Colonic mucosa (tissue), 4 donors: ENCODE measurements at places on chromosomes 12 and 14.

DNA sequence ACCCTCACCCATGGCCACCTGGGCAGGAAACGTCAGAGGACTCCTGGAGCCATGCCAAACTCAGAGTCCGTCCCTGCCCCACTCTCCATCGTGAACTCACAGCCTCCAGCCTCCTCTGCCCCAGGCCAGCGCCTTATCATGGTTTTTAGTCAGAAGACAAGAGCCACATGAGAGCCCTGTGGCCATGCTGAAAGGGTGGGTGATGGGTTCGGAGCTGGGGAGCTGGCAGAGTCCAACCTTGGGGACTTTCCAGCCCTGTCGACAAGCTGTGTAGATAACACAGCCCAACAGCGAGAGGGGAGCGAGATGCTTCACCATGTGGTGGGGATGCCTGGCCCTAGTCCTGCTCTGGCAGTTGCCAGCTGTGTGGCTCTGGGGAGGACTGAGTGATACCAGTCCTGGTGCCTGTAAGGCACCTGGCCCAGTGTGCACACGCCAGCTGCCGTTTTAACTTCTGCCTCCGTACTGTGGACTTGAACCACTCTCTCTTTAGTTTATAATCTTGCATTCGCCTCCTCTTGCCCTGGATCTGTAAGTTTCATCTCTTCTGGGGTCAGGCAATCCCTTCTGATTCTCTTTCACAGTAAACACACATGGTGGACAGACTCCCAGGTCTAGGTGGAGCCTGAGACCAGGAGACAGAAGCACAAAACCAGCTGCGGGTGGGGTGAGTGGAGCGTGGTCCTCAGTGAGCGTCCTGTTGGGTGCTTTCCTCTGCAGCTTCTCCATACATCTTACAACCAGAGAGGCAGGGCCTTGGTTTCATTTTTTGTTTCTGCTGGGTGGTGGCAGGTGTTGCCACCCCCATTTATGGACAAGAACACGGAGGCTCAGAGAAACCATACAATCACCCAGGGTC lies 55.3 kb downstream of the RIN3 start:
- no peaks in the 10 kb centered on the region for H3K36me3 ChIP-seq
- H3K4me3 ChIP-seq: no peak overlapping the region
- H3K27ac ChIP-seq: peak overlapping the region; percentile 6
- DNase-seq: no peak

GRCh38 chr14:95150910-95151309 lies 6.4 kb downstream of the DICER1 start:
- H3K27ac ChIP-seq: no peak overlapping the region
- H3K4me3 ChIP-seq: no peak overlapping the region
- peaks cover 5% of the 10 kb centered on the region for H3K4me1 ChIP-seq

GRCh38 chr12:34399631-34400410 lies 377.5 kb downstream of the ALG10 start:
- peak; percentile 9 for DNase-seq
- H3K4me1 ChIP-seq: no peaks in the 10 kb centered on the region
- no peak overlapping the region for H3K4me3 ChIP-seq
- no peaks in the 10 kb centered on the region for H3K36me3 ChIP-seq
- H3K27me3 ChIP-seq: no peaks in the 10 kb centered on the region

GRCh38 chr14:102056694-102057442 lies 30.0 kb downstream of the HSP90AA1 start:
- H3K4me3 ChIP-seq: no peak overlapping the region
- H3K4me1 ChIP-seq: no peaks in the 10 kb centered on the region

- no peak overlapping the region for H3K27ac ChIP-seq
- no peak for DNase-seq
- no peaks in the 10 kb centered on the region for H3K4me1 ChIP-seq
- no peaks in the 10 kb centered on the region for H3K27me3 ChIP-seq
- H3K4me3 ChIP-seq: no peak overlapping the region
- no peaks in the 10 kb centered on the region for H3K36me3 ChIP-seq
These were observed 11.8 kb upstream of the PAPLN start for GRCh38 chr14:73225496-73225895.

- no peaks in the 10 kb centered on the region for H3K36me3 ChIP-seq
- no peak for DNase-seq
These were observed 211.3 kb downstream of the AACS start for GRCh38 chr12:125276567-125276966.

DNA sequence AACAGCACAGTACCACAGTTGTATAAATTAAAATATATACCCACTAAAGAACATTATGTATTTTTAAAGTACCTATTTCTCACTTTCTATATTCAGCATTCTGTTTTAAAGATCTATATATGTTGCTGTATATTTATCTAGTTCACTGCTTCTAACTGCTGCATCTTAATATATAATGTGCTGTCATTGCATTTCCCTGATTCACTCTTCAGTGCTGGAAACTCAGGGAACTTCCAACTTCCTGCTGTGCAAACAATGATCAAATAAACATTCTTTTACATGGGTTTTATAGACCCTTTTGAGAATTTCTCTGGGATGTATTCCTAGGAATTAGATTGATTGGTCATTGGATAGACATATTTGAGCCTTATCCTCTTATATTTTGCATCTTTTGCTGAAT lies 379.1 kb downstream of the APAF1 start:
- no peaks in the 10 kb centered on the region for H3K27me3 ChIP-seq
- no peaks in the 10 kb centered on the region for H3K4me1 ChIP-seq
- H3K27ac ChIP-seq: no peak overlapping the region
- no peaks in the 10 kb centered on the region for H3K36me3 ChIP-seq

GRCh38 chr12:24139035-24139434 lies 189.6 kb upstream of the SOX5 start:
- no peak overlapping the region for H3K4me3 ChIP-seq
- no peak for DNase-seq
- H3K27ac ChIP-seq: no peak overlapping the region
- H3K27me3 ChIP-seq: no peaks in the 10 kb centered on the region
- H3K36me3 ChIP-seq: no peaks in the 10 kb centered on the region
